ENCODE measurements at places on chromosomes 6 and 20.

DNA sequence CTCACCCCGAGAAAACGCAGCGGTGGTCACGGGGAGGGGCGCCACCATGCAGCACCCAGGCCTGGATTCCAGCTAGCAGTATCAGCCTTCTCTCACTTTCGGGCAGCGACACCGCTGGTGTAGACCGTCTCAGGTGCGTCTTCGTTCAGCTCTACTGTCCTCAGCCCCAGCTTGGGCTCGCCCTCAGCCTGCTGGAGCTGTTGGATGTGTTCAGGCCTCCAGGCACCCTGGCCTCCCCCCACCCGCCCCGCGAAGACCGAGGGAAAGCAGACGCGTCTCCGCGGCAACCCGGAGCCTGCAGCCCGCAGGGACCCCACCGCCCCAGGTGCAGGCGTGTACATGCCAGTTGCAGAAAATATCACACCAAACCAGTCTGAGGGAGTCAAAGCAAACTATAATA is 60.8 kb upstream of the CARMIL1 start:
- DNase-seq, result no peak

DNA sequence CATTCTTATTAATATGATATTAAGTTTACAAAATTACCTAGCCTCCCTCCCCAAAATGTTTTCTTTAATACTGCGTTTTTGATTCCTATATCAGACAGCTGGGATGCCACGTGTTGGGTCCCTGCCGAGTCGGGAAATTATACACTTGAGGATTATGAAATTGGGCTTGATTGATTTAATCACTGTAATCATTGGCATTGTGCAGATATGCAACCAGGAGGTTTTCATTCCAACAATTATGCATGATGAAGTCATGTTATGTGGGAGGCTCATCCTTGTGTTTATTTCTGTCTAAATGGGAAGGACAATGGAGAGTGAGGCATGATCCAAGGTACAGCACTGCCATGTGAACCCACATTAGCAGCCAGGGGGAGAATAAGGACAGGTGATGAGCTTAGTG is 30.6 kb upstream of the RIPOR2 start:
- no peak for DNase-seq

DNA sequence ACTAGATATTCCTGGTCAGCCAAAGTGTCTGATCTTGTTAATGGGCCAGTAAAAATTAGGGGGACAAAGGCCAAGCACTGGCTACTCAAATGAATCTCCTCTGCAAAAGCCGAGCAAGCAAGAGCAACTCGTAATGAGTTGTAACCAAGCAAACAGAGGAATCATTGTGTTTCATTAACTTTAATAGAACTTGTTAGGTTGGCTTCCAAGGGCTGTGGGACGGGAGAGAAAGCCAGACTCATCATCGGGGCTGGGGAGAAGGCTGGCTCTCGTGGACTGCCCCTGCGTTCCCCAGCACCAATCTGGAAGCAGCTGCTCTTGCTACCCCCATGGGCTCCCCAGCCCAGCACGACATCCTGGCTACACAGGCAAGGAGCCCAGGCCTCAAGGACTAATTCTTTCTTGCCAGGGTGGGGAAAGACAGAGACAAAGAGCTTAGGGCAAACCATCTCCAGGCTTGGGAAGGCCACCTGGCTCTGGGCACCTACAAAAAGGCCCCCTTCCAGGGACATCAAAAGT is 10.5 kb upstream of the SCUBE3 start:
- no peak for DNase-seq

GRCh38 chr20:63591147-63591533 is 17.1 kb upstream of the HELZ2 start:
- DNase-seq, result no peak

GRCh38 chr20:17657079-17657825 is 24.8 kb downstream of the RRBP1 start:
- no peak for DNase-seq

DNA sequence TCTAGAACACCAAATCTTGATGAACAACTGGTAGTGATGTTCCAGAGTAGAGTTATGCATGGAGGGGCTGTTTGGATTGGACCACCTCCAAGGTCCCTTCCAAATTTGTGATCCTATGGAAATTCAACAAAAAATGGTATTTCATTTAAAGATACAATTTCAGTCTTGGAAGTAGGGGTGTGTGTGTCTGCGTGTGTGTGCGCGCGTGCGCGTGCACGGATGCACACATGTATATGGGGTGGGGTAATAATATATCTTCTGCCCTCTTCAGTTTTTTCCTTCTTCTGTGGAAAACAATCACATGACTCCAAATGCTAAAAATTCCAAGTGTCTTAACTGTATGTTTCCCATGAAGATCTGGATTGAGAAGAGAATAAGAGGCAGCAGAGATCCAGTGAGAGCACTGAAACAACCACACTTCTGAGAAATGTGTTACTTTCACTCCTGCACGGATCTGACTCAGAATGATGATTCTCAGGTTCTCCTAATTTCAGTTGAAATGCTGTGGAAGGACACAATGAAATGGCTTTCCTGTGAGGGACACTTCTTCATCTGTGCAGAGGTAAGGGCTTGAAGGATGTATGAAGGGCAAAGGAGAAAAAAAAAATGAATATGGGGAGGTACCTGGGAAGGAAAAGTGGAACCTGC is 10.6 kb upstream of the IL17F start:
- DNase-seq, result no peak

- DNase-seq, result no peak
Measured at GRCh38 chr20:44296011-44296410, 15.0 kb downstream of the FITM2 start.

GRCh38 chr20:32603046-32603726 is 18.1 kb upstream of the NOL4L start:
- no peak for DNase-seq

DNA sequence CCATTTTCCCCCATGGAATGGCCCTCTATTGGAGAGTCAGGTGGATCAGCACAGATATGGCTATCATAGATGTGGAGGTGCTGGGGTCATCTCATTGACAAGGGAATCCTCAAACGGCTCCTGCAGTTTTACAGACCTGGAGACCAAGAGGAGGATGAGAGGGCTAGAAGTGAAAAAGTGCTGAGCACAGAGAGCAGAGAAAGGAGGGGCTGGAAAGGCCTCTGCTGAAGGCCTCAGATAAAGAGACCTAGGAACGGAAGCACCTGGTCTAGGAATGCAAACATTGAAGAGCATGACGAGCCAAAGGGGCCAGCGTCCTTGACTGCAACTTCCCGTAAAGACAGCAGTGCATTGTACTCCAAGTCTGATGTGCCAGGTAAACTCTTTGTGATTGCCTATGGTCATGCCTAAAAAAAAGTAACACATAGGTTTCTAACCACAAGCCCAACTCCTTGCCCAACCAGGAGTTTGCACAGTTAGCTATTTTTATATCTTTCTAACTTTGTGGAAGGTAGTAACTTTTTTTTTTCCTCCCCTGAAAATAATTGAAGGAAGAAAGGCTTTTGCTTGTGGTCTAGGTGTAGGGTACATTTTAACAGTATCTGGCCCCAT is 15.2 kb downstream of the RSPH4A start:
- DNase-seq, result no peak

GRCh38 chr6:73585566-73586415 is 65.0 kb upstream of the EEF1A1 start:
- peak; percentile 8 for DNase-seq

DNA sequence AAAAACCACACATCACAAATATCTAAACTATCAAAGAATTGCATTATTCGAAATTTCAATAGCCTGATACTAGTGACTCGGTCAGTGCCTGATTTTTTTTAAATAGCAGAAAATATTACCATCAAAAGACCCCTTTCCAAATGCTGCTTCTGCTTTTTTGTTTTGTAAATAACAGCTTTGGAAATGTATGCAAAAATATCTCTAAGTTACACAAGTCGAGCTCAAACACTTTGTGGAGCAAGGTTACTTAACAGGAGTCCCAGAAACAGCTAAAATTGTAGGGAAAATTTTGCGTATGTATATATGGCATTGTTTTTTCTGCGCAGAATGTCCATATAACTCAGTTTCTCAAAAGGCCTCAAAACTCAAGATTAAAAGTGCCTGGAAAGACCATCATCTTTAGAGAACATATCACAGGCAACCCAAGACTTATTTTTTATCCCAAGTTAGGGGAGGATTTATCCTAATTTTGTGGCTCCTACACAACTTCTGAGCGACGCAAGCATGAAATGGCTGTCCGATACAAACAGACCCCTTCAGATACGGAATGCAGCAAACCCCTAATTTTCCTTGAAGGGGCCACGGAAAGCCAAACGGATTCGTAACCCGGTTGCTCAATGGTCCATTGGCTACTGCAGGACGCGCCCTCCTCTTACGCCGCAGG is 1.3 kb downstream of the CEP85L start:
- DNase-seq, result no peak

GRCh38 chr6:160678744-160679401 is 14.8 kb upstream of the LPA start:
- DNase-seq, result no peak

Data from stimulated activated CD8-positive, alpha-beta memory T cell treated with anti-CD3 and anti-CD28 coated beads, Interleukin-15, amount 100 ng/mL, for 1 hour (primary cell).